Progenitor cell of endocrine pancreas (in vitro differentiated cells): ENCODE measurements at places on chromosomes 4 and X. TPM values are rescaled to one million over a fixed set of nuclear protein-coding genes. Genes with fewer than 3 reads are reported as not detected.

GRCh38 chr4:152926959-152927358 lies 9.2 kb upstream of the FHDC1 start:
- no peaks in the 10 kb centered on the region for H3K27me3 ChIP-seq
- H3K4me1 ChIP-seq: peaks cover 35% of the 10 kb centered on the region
- no peak overlapping the region for H3K27ac ChIP-seq
- H3K4me3 ChIP-seq: no peak overlapping the region

DNA sequence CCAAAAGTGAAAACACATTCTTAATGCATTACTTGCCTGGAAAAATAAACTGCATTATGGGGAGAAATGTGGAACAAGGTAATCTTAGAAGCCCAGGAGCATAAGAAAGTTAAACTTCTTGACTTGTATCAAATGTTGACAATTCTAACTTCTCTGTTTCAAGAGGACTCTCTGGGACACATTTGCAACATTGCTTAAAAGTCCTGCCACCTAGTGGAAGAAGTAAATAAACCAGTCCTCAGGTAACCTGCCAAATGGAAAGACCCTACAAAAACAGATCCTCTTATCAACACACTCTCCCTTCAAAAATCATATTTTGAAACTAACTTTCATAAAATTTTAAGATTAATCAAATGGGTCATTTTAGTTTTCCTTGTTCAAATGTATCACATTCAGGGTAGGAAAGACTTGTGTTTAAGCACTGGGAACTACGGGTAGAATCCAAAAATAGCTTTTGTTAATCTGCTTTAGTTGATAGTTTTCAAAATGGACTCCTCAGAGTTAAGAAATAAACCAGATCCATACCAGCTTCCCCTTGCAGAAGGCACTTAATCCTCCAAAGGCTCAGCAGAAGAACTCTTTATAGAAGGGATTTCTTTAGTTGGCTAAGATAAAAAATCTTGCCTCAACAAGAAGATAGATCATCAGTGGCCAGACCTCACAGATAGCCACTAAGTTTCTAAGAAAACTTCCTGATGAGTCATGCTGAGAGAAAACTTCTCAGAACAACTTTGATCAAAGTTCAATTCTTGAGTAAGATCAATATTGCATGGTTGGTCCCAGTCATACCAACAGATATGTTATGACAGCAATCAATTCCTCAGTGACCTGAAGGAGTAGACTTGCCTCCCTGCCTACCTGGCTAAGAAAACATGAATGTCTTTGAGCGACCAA lies 141.7 kb downstream of the HHIP start:
- H3K4me1 ChIP-seq: peaks cover 4% of the 10 kb centered on the region
- no peak overlapping the region for H3K4me3 ChIP-seq
- H3K27ac ChIP-seq: no peak overlapping the region
- no peaks in the 10 kb centered on the region for H3K36me3 ChIP-seq
- DNase-seq: no peak

DNA sequence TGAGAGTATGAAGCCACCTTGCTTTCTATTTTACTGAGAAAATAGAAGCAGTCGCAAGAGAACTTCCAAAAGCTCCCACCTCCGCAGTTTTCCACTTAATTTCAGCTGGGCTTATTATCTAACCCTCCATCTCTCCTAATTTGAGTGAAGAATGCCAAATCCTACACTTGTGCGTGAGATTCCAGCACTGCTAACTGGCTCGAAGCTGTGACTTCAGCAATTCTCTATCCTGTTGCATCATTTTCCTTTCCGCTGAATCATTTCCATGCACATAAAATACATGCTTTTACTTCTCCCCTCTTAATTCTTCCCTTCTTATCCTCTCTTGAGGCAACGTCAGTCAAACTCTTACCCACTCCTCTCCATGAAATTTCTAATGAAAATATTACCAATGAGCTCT lies 189.5 kb downstream of the GASK1B start:
- H3K4me1 ChIP-seq: peaks cover 8% of the 10 kb centered on the region
- no peaks in the 10 kb centered on the region for H3K36me3 ChIP-seq
- H3K27ac ChIP-seq: no peak overlapping the region
- H3K27me3 ChIP-seq: peaks cover 3% of the 10 kb centered on the region
- H3K4me3 ChIP-seq: no peak overlapping the region

Gene SH2D1A
- total RNA-seq: not detected in 2 replicates

GRCh38 chr4:55032788-55033187 lies 92.6 kb downstream of the KDR start:
- peaks cover 12% of the 10 kb centered on the region for H3K27me3 ChIP-seq
- no peak for DNase-seq
- H3K4me1 ChIP-seq: peaks cover 2% of the 10 kb centered on the region

DNA sequence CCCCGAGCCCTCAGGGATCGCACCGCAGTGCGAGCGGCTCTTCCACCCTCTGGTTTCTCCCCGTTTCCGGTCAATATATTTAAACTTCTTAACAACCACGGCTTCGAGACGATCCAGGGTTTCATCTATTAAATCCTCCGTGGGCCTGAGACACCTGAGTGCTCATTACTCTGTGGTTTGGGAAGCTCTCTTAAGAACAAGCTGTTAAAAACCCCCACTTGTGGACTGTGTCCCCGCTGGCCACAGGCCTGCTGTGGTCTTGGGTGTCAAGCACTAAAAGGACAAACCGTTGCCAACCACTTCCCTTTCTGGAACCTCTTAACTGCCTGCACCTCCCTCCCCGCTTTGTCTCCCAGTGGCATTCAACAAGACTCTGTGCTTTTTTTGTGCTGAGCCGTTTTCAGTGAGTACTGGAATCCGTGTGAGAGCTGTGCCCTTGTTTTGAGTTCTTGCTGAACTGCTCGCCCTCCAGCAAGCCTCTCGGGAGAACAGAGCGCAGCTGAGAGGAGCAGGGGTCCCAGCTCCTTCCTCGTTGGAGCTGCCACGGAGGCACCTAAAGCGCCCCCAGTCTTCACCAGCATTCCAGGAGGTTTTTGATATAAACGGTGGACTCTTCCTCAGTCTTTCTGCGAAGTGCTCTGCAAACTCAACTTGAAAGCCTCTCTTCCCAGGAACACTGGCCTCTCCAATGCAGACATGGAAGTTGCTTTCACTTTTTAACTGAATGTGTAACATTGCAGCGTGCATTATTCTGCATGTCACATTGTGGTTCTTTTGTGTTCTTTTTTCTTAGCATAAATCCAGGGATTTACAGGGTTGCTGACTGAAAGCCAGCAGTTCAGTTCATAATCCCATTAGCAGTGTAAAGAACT lies 691 bp upstream of the IGFBP7 start:
- no peaks in the 10 kb centered on the region for H3K36me3 ChIP-seq
- no peak for DNase-seq
- peak overlapping the region; percentile 83 for H3K4me3 ChIP-seq
